ENCODE measurements at places on chromosomes 11 and 22.
A peak's percentile ranks its signal among the peaks of the same experiment; 100 is the strongest.

GRCh38 chr11:122108192-122108799, 7.7 kb downstream of the BLID start:
- peak; percentile 74 for DNase-seq

DNA sequence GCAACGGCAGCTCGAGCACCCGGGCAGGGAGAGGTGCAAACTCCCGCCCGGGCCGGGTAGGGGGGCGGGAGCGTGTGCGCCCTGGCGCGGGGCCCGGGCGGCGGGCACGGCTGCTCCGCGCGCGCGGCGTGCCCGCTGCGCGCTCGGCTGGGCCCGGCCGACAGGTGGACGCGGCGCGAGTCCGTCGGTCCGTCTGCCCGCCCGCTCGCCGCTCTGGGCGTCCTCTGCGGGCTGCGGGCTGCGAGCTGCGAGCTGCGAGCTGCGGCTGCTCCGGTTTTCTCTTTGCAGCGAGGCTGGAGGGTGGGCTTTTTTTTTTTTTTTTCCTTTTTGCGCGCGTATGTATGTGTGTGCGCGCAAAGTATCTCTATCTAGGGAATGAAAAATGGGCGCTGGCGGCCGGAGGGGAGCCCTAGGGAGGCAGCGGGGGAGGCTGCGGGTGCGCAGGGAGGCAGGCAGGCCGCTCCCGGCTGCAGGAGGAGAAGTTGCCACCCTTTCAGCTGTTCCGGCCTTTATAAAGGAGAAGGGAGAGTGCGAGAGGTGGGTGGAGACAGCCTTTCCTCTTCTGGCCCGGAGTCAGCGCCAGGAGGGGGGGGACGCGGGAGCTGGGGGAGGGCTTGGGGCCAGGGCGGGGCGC, at the start of gene PDGFB:
TSS of gene PDGFB (minus strand) at position 487 of the 634 bp plus-strand sequence. CDS start 1,019 bp downstream, outside the sequence.
- no peak for DNase-seq

- no peak for DNase-seq
These were observed 5.0 kb downstream of the ARHGAP42 start for GRCh38 chr11:100691896-100692653.

- DNase-seq = no peak
These were observed 333.8 kb upstream of the CHORDC1 start for GRCh38 chr11:90556606-90557005.

GRCh38 chr22:28669387-28669786, 10.3 kb downstream of the TTC28 start:
- DNase-seq = no peak

All from NCI-H187 (cell line).